ENCODE measurements at places on chromosomes 11 and 22.

DNA sequence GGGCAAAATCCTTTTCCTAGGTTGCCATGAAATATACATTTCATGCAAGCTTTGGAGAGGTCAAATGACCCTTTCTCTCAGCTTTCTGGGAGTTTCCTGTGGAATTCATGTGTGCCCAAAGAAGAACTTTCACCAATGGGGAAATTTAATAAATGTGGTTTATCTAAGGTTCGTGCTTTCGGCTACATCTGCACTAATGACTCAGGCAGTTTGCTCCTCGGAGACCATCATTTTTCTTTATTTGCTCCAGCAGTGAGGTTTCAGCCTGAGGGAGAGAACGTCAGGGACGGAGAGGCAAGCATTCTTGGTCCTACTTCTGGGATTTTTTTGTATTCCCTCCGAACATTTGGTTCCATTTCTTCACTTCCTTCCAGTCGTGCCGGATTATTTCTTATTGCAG is 85.2 kb downstream of the FLI1 start:
- DNase-seq: no peak

DNA sequence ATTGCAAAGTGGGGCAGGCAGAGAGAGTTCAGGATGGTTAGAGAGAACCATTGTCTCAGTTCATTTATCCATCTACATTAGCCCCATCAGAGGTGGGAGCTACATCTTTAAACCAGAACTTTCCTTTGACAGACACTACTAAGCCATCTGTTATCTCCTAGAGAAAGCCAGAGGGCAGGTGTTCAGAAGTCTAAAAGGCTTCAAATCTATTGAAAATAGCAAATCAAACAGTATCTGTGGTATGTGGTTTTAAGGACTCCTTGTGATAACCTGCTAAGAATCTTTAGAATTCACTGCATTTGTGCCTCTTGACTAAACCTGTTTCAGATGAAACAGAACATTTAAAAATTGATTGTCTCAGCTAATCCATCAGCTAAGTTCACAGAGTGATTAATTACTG is 43.9 kb upstream of the PARVG start:
- no peak for DNase-seq

GRCh38 chr11:102293873-102294601 is 23.2 kb upstream of the BIRC3 start:
- peak; percentile 43 for DNase-seq

DNA sequence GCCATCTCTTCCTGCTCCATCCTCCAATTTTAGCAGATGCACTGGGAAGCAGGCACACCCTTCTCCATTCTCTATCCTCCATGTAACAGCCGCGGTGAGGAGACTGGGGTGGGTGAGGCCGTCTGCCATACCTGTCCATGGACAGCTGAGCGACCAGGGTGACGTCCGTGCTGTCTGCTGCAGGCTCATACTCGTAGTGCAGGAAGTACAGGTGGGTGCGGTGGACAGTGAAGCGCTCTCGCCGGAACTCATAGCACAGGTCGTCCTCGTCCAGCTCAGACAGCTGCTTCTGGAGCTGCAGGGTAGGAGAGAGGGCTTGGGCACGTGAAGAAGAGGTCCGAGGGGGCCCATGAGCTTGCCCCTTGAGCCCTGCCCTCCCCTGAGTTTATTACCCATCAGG is 257.8 kb upstream of the SYN3 start:
- DNase-seq: no peak

DNA sequence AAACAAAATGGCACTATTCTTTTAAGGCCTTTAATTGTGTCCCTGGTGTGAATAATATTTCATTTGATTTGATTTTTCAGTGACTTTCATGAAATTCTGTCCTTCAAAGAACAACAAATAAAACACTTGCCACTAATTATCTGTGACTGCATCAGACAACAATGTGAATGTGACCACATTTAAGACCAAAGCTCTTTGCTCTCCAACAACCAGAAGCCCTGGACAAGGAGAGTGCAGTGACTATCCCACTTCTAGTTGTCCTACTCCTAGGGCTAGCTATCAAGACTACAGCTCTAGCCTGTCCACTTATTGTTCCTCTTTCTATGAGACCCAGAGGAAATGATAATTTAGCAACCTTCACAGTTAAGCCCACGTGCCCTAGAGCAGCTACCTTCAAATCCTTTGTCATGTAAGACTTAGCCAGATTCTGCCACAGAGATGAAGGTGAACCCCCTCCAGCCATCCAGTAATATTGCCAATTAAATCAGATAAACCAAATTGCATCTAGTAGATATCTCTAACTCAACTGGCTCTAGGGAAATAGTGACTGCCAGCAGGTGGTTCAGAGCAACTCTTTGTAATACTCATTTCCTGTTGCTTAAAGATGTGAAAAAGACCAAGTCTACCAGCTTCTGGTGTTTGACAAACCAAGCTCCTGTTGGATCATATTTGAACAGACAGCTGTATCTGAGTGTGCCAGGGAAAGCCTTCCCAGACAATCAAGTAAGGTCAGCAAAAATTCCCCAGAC is 142.6 kb upstream of the BLID start:
- no peak for DNase-seq

DNA sequence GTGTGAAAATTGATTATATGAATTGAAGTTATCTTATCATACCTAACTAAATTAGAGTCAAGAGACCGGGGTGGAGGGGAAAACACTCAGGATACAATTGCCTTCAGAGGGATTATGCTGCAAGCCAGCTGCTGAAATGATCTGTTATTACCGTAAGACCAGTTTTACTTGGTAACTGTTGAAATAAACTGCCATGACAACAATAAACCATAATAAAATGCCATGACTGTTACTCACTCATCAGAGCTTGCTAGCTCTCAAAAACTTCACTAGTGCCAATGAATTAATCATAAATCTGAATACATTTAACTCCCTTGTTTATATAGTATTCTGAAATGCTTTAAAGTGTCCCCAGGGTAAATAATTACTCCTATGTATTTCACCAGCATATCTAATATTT is 68.2 kb downstream of the CASP12 start:
- no peak for DNase-seq

Measured in CD4-positive, alpha-beta T cell treated with Interferon alpha-2 for 1 hour (primary cell).